ENCODE measurements at places on chromosomes 16 and 17.

- DNase-seq, result no peak
Measured at GRCh38 chr17:69066482-69066881, 5.8 kb upstream of the ABCA9 start.

DNA sequence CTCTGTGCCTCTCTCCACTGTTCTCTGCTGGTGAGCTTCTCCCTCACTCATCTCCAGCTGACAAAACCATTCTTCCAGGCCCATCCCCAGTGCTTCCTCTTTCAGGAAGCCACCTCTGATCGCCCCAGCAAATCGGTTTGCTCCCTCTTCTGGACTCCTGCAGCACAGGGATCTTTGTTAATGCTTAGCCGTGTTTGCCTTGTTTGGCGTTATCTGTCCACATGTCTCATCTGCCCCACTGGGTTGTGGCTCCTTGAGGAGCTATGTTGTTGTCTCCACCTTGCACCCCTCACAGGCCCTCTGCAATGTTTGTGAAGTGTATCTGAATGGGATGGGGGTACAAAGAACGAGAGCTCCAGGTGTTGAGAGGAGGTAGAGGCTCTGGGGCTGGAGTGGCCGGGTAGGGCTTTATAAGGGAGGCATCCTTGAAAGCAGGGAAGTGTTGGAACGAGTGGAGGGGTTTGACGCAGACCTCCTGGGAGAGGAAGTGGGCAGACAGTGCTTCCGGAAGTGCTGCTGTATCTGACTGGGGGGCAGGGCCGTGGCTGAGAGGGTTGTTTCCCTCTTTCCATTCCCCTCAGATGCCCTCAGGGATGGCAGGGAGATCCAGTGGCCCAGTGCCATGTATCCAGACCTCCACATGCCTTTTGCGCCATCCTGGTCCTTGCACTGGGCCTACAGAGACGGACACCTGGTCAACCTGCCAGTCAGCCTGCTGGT lies 27.8 kb downstream of the CASKIN2 start:
- no peak for DNase-seq

- no peak for DNase-seq
Measured at GRCh38 chr16:88988980-88989811, 12.2 kb upstream of the CBFA2T3 start.

DNA sequence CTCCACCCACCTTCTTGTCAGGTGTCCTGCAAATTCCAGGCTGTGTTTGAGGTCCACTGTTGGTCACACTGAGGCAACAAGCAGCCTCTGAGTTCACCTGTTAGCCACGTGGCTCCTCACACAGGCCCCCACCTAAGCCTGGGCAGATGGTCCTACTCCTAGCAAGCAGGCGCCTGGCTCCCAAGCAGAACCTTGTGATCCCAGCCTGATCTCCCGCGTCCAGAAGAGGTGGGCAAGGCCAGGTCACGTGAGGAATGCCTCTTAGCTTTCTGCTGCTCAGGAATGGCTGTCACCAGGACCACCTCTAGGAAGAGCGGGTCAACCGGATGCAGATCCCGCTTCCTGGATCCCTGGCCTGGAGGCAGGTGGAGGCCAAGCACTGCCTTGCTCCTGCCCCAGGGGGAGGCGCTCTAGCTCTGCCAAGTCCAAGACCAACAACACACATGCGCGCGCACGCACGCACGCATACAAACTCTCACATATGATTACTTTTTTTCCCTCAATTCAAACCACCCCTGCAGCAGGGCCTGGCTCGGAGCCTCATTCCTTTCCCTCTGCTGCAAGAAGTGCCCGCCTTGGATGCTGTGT lies 9.5 kb downstream of the CYB561 start:
- DNase-seq, result no peak

- DNase-seq, result no peak
Measured at GRCh38 chr17:57004944-57005579, 27.1 kb downstream of the SCPEP1 start.

GRCh38 chr17:32876417-32877163 lies at the start of gene MYO1D:
TSS of gene MYO1D (minus strand) at chr17:32877124. CDS start at chr17:32876872, 252 bp downstream.
- DNase-seq, result no peak

- no peak for DNase-seq
Measured at GRCh38 chr16:57284209-57284951, at the start of gene PLLP. TSS of gene PLLP (minus strand) at chr16:57284672. CDS start at chr16:57284540, 132 bp downstream.

- no peak for DNase-seq
Measured at GRCh38 chr17:11499881-11500280, 98.4 kb upstream of the DNAH9 start.

DNA sequence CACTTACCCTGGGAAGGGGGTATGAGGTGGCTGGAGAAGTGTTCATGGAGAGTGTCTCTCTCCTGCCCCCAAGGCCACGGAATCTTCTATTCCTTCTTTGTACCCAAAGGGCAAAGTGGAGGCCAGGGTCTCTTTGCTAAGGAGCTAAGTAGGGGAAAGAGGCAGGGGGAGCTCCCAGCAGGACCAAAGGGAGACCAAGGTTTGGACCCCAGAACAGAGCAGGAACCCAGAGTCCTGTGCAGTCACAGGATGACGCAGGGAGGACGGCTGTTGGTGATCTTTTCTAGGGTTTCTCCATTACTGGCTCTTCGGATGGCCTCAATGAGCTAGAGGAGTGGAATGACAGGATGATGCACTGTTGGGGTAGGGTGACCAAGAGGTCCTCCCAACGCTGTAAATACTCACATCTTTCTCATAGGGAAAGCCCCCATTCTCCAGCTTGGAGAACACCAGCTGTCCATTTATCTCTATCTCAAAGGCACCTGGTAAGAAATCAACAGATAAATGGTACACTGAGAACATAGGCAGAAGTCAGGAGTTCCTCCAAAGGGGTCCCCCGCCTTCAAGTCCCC lies 966 bp downstream of the MIEN1 start:
- no peak for DNase-seq

- no peak for DNase-seq
Measured at GRCh38 chr16:83912519-83913244, 13.8 kb downstream of the MLYCD start.

DNA sequence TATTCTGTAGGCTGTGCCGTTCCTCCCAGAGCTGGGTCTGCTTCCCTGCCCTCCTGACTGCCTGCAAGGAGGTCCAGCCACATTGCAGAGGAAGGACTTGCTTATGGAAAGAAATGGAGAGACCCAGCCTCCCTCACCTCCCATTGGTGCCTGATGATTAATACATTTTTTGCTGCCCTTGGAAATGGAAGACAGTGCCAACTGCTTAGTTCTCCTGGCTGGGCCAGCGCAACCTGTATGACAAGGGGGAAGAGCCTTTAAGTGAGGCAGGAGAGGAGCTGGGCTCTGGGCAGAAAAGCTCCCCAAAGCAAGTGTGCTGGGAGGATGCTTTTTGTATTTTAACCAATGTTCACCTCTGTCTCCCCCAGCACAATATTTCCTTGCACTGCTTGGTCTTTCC lies 238.5 kb downstream of the SOX9 start:
- no peak for DNase-seq

DNA sequence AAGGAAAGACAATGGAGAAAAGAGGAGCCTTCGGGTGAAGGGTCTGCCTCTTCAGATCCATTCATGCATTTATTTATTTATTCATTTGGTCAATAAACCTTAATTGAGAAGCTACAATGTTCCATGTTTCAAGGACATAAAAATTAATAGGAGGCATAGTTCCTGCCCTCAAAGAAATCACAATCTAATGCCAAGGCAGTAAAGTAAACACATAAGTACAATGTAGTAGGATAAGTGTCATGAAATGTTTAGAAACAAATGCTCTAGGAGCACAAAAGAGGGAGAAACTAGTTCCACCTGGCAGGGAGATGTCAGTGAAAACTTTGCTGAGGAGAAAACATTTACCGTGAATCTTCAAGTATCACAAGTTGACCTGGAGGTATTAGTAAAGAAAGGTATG lies 103.5 kb upstream of the NOG start:
- no peak for DNase-seq

DNA sequence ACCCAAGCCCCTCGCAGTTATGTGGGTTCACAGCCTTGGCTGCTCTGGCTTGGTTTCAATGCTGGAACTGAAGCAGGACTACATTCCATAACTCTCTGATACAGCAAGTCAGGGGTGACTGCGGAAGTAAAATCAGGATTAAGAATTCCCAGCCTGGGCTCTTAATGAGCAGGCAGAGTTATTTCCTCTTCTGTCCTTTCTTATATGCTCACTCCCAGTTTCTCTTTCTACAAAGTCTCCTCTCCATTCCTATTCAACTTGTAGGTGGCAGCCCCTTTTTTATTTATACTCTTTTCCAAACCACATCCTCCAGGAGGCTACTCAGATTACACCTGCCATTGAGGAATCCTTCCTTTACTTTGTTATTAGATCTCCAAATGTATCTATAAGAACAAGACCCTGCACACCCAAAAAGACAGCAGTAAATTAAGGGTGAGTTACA lies 40.3 kb downstream of the HOXB1 start:
- no peak for DNase-seq

- no peak for DNase-seq
Measured at GRCh38 chr17:82892899-82893565, 53.2 kb upstream of the ZNF750 start.

DNA sequence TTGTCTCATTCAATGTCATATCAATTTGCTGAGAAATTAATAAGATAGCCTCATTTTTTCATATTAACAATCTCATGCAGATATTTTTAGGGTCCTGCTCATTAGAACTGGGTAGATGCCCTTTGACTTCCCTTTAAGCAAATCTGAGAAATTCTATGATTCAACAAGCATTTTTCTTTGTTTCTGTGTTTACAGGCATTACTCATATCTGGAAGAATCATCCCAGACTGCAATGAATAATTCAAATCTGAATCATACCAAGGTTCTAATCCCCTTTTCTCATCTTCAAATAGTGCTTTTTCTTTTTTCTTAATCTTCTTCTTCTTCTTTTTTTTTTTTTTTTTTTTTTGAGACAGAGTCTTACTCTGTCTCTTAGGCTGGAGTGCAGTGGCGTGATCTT lies 69.2 kb upstream of the KIFC3 start:
- DNase-seq, result no peak

DNA sequence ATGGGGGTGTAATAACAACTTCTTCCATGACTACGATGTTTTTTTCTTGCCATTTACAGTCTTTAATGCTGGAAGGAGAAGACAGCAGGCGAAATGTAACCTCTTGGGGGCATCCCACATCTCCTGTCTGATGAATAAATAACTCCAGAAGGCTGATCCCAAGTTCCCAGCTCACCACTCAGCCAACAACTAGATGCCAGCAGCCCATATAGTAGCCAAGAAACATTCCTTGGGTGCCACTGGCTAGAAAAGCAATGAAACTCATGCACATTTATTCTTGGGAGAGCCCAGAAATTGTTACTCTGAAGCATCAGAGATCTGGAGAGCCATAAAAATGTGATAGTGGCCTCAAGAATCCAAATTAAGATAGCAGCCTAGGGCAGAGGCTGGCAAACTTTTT lies 22.7 kb upstream of the TMEM101 start:
- no peak for DNase-seq

DNA sequence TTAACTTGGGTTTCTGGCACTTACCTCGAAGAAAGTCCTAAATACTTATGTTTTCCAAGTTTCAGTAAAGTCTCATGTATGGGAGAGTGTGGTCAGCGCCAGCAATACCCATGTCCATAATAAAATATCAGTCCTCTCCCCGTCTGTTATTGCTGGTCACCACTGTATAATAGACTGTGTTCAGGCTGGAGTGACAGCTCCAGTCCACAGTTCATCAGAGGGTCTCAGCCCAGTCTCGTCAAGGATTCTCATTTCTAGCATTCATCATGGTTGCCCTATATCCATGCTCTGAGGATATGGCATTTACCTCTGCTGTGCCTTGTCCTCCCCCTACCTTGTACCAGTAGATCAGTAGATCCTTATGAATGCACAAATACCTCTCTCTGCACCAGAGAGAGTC lies 384.5 kb downstream of the NPIPA7 start:
- DNase-seq, result no peak

GRCh38 chr16:88872650-88873331 lies 6.3 kb upstream of the PABPN1L start:
- no peak for DNase-seq

- DNase-seq, result no peak
Measured at GRCh38 chr17:68387435-68388218, 69.7 kb downstream of the WIPI1 start.

GRCh38 chr17:3988297-3989040 lies 24.2 kb upstream of the ATP2A3 start:
- no peak for DNase-seq

DNA sequence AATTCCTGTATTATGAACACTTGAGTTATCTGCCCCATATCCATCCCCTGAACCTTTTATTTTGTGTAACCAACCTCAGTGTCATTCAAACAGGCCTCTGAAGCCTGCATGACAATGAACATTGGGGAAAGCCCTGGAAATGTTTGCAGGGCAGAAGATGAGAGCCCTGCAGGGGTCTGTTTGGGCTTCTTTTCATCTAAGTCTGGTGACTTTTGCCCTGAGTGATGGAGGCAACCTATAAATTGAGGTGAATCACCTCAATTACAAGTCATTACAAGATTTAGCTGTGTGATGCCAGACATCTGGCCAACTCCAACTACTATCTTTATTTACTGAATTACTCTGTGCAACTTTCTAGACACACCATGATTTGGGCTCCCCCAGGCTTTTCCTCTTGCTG lies 189.2 kb downstream of the MAF start:
- DNase-seq, result no peak

- DNase-seq, result no peak
Measured at GRCh38 chr17:75289832-75290337, 652 bp upstream of the SLC25A19 start.

DNA sequence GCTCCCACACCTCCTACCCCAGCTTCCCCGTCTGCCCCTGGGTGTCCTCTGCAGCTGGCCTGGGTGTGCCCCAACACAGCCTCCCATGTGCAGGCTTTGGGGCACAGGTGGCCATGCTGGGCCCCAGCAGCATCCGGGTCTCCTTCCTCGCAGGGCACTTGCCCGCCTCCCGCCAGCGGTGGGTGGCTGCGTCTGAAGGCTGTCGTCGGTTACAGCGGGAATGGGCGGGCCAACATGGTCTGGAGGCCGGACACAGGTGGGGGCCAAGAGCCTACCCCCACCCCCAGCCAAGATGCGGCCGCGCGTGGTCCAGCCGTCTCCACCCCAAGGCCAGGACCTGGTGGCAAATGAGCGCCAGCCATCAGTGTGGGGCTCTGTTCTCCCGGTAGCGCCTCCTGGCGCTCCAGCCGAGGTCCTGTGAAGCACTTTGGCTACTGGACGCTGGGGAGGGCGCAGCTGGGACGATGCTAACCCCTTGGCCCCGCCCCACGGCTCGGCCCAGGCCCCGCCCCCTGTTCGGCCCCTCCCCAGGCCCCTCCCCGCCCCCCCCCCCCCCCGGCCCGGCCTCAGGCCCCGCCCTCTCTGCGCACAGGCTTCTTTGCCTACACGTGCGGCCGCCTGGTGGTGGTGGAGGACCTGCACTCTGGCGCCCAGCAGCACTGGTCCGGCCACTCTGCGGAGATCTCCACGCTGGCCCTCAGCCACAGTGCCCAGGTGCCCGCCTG lies 7.3 kb upstream of the RHOT2 start:
- DNase-seq, result no peak

DNA sequence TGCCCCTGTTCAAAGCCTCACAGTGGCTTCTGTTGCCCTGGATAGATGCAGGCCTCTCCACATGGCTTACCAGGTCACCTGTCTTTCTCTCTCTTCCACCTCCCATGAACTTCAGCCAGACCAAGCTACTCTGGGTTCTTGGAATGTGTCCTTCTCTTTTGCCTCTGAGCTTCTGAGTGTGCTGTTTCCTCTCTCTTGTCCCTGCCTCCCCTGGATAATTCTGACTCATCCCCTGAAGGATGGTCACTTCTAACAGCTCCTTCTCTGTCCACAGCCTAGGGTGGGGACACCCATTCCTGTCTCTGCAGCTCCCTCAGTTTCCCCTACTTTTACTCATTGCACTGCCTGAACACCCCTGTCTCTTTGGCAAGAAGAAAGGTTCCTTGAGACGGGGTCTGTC lies 2.9 kb downstream of the GUCY2D start:
- no peak for DNase-seq

- no peak for DNase-seq
Measured at GRCh38 chr17:73654241-73654640, 10.0 kb upstream of the SDK2 start.

GRCh38 chr16:51276336-51276735 lies 125.3 kb upstream of the SALL1 start:
- no peak for DNase-seq

All from brain pericyte (primary cell).